ENCODE measurements at places on chromosomes 2 and 18.

GRCh38 chr2:118861242-118861641 is 13.8 kb upstream of the EN1 start:
- no peaks in the 10 kb centered on the region for H3K36me3 ChIP-seq
- no peak overlapping the region for H3K27ac ChIP-seq
- H3K4me1 ChIP-seq: peaks cover 25% of the 10 kb centered on the region
- DNase-seq: no peak

DNA sequence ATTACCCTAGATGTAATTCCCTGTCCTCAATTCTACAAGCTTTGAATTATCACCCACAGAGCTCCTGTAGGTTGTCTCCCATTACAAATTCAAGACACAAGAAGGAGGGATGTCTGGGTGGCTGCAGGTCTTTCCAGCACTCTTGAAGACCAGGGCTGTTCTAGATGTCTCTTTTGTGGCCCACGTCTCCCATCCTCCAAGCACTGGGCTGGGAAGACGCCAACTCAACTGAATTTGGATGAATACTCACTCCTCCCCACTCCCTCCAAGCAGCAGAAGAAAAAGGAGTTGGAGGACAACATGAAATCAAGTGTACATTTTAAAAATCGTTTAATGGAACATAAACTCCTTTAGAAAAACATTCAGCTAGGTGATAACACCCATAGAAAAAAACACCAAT is 31.2 kb downstream of the SMAD7 start:
- peaks cover 44% of the 10 kb centered on the region for H3K4me1 ChIP-seq
- no peaks in the 10 kb centered on the region for H3K27me3 ChIP-seq
- no peak overlapping the region for H3K4me3 ChIP-seq

- H3K36me3 ChIP-seq: no peaks in the 10 kb centered on the region
- H3K4me1 ChIP-seq: no peaks in the 10 kb centered on the region
- H3K4me3 ChIP-seq: no peak overlapping the region
- no peak overlapping the region for H3K27ac ChIP-seq
- DNase-seq: no peak
Measured at GRCh38 chr2:186879312-186879711, 30.3 kb upstream of the ZSWIM2 start.

DNA sequence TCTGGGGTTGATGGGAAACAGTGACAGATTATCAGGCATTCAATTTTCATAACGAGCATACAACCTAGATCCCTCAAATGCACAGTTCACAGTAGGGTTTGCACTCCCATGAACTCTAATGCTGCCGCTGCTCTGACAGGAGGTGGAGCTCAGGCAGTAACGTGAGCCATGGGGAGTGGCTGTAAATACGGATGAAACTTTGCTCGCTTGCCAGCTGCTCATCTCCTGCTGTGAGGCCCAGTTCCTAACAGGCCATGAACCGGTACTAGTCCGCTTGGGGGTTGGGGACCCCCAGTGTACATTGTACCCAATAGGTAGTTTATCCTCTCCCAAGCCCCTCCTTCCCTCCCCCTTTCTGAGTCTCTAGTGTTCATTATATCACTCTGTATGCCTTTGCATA is 94.6 kb downstream of the PTH2R start:
- H3K36me3 ChIP-seq: no peaks in the 10 kb centered on the region
- H3K4me1 ChIP-seq: no peaks in the 10 kb centered on the region

- H3K4me1 ChIP-seq: no peaks in the 10 kb centered on the region
- H3K27me3 ChIP-seq: no peaks in the 10 kb centered on the region
- no peak for DNase-seq
- H3K36me3 ChIP-seq: no peaks in the 10 kb centered on the region
- H3K27ac ChIP-seq: no peak overlapping the region
Measured at GRCh38 chr2:132595186-132595585, 74.8 kb downstream of the LYPD1 start.

DNA sequence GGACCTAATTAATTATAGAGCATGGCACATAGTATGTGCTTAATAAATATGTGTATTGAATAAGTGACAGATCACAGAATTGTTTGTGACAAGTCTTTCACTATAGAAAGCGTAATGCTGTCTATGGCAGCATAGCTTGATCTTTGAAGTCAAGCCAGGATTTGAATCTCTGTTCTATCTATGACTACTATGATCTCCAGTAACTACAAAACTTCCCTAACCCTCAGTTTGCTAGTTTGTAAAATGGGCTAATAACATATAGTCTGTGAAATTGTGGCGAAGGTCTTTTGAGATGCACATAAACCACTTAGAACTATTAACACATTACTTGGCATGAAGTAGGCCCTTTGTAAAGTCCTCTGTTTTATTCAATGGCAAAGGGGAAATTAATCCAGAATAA is 4.0 kb upstream of the FHL2 start:
- H3K4me3 ChIP-seq: no peak overlapping the region
- no peaks in the 10 kb centered on the region for H3K27me3 ChIP-seq
- no peak overlapping the region for H3K27ac ChIP-seq
- peaks cover 4% of the 10 kb centered on the region for H3K4me1 ChIP-seq

GRCh38 chr18:77039196-77040130 is 93.1 kb downstream of the MBP start:
- no peak for DNase-seq
- H3K4me1 ChIP-seq: no peaks in the 10 kb centered on the region
- no peaks in the 10 kb centered on the region for H3K27me3 ChIP-seq
- no peak overlapping the region for H3K27ac ChIP-seq

DNA sequence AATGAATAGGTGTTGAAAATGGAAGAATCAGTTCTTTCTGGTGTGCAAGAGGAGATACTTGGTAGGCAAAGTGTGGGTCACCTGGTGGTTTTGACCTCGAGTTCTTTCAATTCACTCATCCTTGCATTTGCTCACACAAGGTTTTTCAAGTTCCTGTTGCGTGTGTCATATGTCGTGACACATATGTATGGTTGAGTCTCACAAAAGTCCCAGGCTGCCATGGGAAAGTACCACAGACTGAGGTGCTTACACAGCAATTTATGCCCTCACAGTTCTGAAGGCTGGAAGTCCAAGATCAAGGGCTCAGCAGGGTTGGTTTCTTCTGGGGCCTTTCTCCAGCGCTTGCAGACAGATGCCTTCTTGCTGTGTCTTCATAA is 64.4 kb downstream of the NCK2 start:
- no peak overlapping the region for H3K27ac ChIP-seq
- H3K27me3 ChIP-seq: no peaks in the 10 kb centered on the region
- no peaks in the 10 kb centered on the region for H3K4me1 ChIP-seq
- H3K36me3 ChIP-seq: no peaks in the 10 kb centered on the region
- no peak overlapping the region for H3K4me3 ChIP-seq

DNA sequence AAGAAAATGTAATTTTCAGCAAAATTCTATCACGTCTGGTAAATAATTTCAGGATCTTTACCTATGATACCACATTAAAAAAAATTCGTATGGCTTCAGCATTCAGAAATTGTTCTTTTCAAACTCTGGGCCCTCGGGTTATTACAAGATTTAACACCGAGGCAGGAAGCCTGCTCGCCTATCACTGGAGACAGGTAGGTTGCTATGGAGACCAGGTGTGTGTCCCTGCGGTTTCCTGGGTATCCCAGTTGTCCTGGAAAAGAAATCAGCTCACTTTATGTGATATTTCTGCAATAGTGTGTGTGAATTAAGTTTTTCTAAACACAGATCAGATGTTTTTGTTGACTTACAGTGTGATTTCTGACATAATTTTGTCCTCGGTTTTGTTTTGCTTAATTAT is 14.2 kb downstream of the HPCAL1 start:
- no peak overlapping the region for H3K4me3 ChIP-seq
- H3K27ac ChIP-seq: no peak overlapping the region
- no peaks in the 10 kb centered on the region for H3K36me3 ChIP-seq
- no peaks in the 10 kb centered on the region for H3K4me1 ChIP-seq
- no peak for DNase-seq
- H3K27me3 ChIP-seq: no peaks in the 10 kb centered on the region

- no peak for DNase-seq
- no peak overlapping the region for H3K27ac ChIP-seq
- H3K4me3 ChIP-seq: no peak overlapping the region
Measured at GRCh38 chr2:203796248-203797010, 71.1 kb upstream of the CTLA4 start.
